NCI-H1417 (cell line): ENCODE measurements at places on chromosomes 16 and 17.

DNA sequence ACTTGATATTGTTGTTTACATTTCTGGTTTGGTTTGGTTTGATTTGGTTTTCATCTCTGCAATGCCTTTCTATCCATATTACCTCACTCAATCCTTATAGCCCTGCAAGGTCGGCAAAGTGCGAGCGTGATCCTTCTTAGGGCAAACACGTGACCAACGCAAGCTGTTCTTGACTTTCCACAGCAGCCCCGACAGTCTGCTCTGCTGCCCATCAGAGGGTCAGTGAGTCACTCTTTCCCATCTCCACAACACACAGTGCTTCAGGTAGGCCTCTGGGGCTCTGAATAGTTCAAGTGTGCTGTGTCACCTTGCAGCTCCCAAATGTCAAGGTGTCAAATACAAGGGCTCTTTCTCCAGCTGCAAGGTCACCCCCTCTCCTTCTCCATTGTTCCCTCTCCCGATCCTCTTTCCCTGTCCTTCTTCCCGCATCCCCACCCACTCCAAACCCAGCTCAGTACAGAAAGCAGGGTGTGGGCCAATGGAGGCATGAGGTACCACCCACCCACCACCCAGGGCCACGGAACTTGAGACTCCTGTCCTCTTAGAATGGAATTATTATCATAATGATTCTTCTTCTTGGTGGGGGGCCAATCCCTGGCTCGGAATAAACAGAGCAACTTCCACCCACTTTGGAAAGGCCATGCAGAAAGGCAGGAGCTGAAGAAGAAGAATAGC is 139.7 kb downstream of the SLC39A11 start:
- no peak for DNase-seq

GRCh38 chr17:18332909-18333489 is 17.9 kb downstream of the SMCR8 start:
- no peak for DNase-seq

DNA sequence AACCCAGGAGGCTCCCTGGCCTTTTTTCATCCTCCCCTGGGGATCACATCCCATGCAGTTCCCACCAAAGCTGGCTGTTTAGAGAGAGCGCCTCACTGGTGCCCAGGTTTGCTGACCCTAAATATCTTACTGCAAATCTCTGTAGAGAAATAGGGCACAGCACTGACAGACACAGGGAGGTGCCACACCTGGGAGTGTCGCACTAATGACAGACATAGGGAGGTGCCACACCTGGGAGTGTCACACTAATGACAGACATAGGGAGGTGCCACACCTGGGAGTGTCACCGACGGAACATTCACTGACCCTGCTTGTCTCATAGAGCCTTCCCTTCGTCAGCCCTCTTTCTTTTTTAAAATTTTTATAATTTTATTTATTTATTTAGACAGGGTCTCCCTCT is 25.6 kb downstream of the UNK start:
- no peak for DNase-seq

DNA sequence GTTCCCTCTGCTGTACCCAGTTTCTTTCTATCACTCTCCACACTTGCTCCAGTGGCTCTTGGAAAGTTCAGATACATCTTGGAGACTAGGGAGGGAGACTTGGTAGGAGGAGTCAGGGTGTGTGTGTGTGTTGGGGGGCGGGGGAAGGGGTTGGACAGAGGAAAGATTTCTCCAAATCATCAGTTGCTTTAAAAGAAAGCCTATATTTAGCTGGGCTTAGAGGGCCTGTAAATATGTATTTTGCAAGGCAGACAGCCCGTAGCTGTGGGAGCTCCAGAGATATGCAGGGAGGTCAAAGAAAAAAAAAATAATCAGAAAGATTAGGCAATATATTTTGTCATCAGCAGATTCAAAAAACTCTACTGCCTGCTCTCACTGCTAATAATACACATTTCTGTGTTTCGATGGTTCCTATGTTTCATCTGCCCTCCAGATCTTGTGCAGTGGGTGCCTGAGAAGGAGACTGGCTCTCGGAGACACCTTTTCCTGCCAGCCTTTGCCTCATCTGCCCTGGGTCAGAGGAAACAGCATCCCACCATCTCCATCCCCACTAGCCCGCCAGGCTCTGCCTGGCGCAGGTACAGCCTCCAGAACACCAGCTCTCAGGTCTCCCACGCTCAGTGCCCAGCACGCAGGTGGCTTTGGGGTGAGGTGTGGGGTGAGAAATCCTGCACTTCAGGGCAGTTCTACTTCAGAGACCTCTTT is 4.8 kb upstream of the PPP1R9B start:
- no peak for DNase-seq

DNA sequence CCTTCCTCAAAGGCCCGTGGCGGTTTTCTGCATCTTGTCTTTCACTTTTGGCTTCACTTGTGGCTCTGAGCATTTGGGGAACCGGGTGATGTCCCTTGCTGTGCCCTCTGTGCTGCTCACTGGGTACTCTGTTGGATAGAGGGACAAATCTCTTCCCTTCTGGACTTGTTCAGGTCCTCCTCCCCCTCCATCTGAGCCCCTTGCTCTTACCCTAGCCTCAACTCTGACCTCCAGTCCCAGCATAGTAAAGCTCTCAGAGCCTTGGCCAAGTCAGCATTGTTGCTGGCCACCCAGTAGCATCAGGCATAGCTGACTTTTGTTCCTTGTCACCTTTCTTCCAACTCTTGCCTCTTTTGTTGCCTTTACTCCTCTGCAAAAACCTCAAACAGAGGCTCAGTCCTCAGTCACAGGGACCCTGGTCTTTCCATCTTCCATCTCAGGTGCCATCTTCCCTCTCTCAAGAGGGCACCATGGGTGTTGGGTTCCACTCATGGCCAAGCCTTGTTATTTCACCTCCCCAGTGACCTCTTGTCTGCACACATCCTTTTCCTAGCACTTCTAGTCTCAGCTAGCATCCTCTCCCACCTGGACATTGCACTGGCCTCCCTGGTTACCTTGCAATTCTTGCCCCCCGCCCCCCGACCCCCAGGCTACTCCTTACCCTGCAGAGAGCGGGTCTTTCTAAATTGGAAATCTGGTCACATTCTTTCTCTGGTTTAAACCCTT is 393 bp upstream of the PSMB10 start:
- DNase-seq, result peak; percentile 49

- no peak for DNase-seq
These were observed 27.4 kb upstream of the AQP8 start for GRCh38 chr16:25189305-25189704.

- DNase-seq, result no peak
These were observed 13.5 kb upstream of the ADGRG1 start for GRCh38 chr16:57614944-57615343.

DNA sequence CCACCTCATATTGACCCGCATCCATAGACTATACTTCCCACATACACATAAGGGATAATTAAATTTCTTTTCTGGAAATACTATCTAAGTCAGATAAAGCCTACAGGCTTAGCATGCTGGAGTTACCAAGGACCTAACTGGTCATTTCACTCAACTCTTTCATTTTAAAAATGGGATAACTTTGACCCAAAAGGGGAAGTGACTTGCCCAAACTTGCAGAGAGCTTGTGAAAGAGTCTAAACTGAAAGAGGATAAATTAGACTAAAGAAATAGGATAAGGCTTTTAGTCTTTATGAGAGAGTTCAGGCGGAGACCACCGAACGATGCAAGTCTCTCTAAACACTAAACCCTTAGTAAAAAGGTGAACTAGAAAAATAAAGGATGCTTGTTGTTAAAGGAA is 3.9 kb upstream of the KRT33A start:
- no peak for DNase-seq

- DNase-seq, result no peak
These were observed 82.9 kb upstream of the GPRC5B start for GRCh38 chr16:19967561-19967960.

GRCh38 chr16:29834079-29834478 is 13.8 kb downstream of the MVP start:
- DNase-seq, result no peak

DNA sequence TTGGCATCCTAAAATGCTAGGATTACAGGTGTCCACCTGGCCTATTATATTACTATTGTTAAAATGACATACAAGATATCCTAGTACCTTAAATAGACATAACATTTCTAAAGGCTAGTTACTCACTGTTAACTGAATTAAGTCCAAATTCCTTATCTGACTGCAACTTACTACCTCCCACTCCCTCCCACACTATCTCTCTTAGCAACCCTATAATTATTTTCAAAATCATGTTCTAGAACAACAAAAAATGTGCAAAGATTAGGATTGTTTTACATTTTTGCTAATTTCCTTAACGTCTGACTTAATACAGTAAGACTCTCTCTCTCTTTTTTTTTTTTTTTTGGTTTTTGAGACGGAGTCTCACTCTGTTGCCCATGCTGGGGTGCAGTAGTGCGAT is 2.2 kb upstream of the ATF7IP2 start:
- DNase-seq, result no peak

DNA sequence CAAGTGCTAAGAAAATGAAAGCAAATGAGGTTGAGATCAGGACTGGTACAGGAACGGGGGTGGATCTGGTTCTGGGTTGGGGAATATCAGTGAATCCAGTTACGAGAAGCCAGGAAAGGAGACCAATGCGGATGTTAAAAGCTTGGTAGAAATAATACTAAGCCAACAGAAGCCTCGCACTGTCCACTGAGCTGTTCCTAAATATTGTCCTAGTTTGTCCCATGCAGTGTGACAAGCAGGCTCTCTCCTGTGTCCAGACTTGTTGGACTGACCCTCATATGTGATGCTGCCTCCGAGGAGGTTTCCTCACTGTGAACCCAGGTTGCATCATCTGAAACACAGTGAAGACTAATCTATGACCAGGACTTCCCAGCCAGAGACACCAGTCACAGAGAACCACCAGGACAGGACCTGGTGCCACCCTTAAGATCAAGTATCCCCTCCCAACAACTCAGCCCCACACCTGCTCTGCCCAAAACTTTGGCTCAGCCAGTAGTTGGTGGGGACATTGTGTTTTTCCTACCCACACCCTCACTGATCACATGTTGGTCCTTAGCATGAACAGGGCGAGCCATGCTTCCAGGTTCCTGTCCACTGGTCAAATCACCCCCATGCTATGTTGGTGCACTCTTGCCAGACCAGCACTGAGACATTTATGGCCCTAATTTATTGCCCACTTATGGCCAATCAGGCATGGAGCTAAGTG is 32.7 kb upstream of the SCNN1B start:
- DNase-seq, result peak; percentile 27

- no peak for DNase-seq
These were observed 868.9 kb upstream of the SOX9 start for GRCh38 chr17:71251951-71252350.

DNA sequence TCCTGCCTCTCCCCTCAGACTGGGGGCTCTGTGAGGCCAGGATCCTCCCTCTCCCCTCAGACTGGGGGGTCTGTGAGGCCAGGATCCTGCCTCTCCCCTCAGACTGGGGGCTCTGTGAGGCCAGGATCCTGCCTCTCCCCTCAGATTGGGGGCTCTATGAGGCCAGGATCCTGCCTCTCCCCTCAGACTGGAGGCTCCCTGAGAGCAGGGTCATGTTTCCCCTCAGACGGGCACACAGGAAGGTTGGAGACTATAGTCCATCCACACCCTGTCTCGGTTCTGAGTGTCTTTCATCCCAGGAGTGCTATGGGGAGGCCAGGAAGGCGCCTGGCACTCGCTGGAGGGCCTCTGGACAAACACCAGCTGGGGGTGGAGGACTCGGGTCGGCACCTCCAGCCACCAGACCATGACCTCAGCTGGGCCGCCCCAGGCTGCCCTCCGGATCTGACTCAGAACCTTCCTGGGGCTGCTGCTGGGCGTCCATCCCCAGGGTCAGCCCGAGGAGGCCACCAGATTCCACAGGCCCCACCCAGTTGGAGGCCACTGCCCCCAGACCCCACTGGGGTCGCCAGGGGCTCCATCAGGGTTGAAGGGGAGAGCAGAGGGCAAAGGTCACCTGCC is 21.9 kb upstream of the DLX4 start:
- DNase-seq, result no peak

DNA sequence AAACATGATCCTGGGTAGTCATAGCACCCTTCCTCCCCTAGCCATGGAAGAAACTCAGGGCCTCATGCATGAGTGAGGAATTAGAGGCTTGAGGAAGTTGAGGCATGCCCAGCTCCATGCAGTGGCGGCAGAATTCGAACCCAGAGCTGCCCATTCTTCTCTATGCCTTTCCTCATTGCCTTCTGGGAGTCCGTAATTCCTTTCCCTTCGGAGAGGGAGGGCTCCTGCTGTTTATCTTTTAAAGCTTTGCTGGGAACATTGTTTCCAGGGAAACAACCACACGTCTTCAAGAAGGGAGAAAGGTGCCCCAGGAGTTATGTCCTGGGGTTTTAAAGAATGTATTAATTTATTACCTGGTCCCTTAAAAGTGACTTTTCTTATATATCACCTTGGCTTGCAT is 8.5 kb downstream of the CRISPLD2 start:
- DNase-seq, result no peak

GRCh38 chr17:17742133-17742621 is 60.9 kb downstream of the RAI1 start:
- DNase-seq, result no peak

DNA sequence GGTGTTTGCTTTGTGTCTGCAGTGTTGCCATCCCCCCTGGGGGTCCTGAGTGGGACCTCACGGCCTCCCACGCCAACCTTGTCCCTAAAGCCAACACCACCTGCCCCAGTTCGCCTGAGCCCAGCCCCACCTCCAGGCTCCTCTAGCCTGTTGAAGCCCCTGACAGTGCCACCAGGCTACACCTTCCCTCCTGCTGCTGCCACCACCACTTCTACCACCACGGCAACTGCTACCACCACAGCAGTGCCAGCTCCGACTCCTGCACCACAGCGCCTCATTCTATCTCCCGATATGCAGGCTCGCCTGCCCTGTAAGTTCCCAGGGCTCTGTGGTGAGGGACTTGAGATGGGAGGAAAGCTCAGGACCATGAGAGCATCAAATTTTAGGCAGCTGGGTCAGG is 22.2 kb downstream of the SRCAP start:
- no peak for DNase-seq

DNA sequence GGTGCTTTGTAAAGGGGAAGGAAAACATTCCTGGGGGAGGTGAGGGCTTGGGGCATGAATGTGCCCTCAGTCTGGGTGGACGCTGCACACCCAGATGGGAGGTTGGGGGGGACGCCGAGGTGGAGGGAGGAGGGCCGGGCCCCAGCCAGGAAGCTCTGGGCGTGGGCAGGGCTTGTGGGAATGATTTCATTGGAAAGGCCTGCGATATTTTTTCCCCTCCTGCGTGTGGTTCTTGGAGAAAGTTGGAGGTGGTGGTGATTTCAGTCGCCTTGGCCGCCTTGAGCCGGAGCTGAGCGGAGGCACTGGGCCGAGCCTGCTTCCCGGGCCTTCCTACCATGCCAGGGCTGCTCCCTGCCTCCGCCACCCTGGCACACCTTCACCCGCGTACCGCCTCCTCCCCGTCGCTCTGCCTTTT is 26.4 kb upstream of the CLEC18A start:
- DNase-seq, result no peak
